NCI-H1048 (cell line): ENCODE measurements at places on chromosomes 2 and 18.

- DNase-seq = no peak
Observed at GRCh38 chr2:128584296-128584890, 265.7 kb upstream of the HS6ST1 start.

DNA sequence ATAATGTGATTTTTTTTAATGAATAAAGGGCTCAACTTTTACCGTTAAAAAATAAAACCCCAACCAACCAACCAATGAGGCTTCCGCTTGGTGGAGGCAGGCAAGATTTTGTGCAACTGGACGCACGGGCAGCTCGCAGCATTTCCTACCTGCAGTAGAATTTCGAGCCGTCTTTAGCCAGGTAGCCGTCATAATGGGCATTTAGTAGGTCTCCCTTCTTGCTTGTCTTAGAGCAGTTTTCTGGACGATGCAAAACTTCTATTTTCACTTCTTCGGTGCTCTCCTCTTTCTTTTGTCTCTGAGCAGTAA lies 316 bp downstream of the FKBP7 start:
- no peak for DNase-seq

- DNase-seq = no peak
Observed at GRCh38 chr18:77052983-77053309, 79.6 kb downstream of the MBP start.

- no peak for DNase-seq
Observed at GRCh38 chr2:118548880-118549488, 298.5 kb downstream of the EN1 start.

GRCh38 chr2:206693399-206694137 lies 24.6 kb downstream of the DYTN start:
- peak; percentile 37 for DNase-seq
